IPS DF 19.7 (cell line): ENCODE measurements at places on chromosomes 1 and 21.

DNA sequence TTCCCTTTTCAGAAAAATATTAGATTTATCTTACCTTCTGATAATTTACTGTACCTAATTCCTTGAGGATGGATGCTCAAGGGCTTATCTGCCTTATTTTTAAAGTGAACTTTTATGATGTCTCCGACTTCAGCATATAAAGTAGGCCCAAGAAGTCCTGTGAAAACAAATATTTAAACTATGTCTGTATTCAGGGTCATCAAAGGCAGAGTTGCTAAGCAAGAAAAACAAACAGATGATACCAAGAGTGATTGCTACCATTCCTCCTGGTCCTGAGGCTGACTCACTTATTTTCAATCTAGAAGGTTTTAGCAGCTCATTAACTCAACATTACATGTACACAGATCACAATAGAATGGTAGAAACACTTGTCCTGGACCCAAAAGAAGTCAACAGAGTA lies 14.1 kb downstream of the F5 start:
- DNase-seq, result no peak

GRCh38 chr21:41908829-41909228 lies 29.7 kb upstream of the PRDM15 start:
- no peak for DNase-seq

DNA sequence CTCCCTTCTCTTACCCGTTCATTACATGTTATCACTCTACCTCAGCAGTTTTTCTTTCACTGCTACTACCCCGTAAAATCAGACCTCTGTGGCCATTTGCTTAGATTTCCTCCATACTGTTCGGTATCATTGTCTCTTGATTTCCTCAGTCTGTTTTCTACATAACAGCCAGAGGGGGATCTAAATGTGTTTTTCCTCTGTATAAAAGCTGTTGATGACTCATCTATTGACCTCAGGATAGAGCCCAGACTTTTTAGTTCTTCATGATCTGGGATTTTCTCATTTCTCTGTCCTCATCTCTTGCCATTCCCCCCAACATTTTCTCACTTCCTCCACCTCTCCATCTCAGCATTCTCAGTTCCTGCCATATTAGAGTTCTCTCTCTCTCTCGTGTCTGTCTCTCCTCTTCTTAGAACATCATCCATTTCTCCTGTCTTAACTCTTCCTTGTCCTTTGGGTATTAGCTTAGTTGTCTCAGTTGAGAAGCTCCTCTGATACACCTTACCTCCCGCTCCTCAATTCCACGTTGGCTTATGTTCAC lies 10.5 kb downstream of the OTUD3 start:
- DNase-seq, result no peak

DNA sequence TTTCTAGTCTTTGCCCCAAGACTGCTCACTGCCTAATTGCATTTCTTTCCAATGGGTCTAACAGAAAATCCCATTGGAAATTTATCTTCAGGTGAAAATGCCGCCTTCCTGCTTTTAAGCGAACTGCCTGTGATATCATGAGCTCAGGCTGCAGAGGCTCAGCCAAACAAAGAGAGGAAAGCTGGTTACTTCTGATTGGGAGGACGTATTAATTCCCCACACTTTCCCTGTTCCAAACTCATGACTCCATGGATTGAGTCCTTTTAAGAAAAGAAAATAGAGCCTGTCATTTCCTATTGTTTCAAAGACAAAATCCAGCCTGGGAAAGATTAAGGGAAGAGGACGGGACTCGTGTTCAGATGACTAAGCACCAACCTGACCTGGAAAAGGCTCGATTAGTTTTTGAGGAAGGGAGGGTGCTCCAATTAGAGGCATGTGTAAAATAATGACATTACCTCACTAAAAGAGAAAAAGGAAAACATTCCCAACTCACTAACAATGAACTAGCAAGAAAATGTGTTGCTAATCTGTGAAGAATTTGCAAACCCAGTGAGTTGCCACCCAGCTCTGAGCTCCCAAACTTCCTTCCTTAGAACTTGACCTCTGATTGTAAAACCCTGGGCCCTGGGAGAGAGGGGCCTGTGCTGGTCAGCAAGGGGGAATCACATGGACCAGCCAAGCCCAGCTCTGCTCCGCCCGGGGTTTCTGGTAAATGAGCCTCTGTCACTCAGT lies 61.2 kb downstream of the TCP10L start:
- DNase-seq, result no peak

- no peak for DNase-seq
These were observed 1.8 kb downstream of the NIBAN1 start for GRCh38 chr1:184972315-184973055.

GRCh38 chr1:154179946-154180687 lies 11.8 kb downstream of the TPM3 start:
- DNase-seq, result no peak

DNA sequence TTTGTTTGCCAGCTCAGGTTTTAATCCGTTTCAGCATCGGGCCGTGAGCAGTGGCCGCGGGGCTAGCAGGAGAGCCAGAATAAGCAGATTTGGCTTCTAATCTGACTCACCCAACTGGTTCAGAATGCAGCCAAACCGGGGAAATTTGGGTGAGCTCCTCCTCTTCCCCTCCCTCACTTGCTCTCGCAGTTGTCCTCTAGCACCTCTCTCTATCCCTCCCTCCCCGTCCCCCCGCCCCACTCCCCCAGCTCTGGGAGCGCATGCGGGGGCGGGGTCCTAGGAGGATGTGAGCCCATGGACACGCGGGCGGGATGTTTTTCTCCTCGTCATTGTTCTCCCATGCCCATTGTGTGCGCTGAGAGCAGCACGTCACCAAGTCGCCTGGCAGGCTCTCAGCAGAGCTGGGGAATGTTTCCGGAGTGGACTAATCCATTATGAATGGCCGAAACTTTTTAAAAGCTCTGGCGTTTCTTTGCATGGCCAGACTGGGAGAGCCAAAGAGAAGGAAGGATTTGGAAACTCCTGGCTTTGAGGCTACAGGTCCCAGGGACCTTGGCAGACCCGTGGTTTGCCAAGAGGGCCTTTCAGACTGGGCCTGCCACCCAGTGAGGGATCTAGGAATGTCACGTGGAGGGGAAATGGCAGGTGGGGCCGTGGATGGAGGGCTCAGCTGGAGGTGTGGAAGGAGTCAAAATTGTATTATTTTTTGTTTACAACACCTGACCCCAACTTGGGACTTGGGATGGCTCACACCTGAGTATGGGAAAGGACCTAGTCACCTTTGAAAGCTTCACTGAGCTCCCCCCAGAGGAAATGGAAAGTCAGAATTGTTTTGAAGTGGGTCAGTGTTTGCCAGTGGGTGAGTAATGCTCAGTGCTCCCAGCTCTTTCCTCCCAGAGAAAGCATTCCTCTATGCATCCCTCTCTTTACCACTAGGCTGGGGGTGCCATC lies 39.2 kb downstream of the CDK18 start:
- peak; percentile 67 for DNase-seq

- no peak for DNase-seq
These were observed 66.1 kb downstream of the TTC3 start for GRCh38 chr21:37139154-37139553.

GRCh38 chr21:17488620-17489019 lies 24.2 kb upstream of the CXADR start:
- DNase-seq, result no peak

DNA sequence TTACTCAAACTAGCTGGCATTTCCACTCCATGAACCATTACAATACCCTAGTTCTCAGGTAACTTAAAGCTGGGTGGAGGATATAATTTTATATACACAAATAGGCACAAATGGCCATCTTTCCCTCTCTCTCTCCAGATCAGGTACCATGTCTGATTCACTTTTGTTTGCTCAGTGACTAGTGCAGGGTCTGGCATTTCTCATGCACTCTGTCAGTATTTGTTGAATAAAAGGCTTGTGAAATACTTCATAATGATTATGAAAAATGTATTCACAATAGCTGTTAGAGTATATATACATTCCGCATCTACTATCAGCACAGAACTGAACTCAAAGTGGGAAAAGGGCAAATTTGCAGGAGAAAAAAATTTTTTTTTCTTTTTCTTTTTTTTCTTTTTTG lies 510.2 kb upstream of the USP24 start:
- DNase-seq, result no peak

DNA sequence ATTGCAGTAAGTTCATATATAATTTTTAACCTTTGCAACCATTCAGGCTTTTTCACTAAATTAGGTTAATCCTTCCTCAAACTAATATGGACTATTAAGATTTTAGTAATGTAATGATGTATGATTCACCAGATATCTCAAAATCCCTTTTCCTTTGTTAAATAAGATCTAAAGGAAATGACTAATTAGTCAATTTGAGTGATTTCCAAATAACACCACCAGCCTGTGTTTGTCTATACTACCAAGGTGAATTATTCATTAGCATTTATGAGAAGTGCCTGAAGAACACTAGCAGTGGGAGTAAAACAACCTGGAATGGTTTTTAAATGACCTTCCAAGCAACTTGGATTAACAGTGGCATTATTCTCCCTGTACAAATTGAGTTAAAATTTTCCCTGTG lies 670.6 kb upstream of the PKN2 start:
- DNase-seq, result no peak

DNA sequence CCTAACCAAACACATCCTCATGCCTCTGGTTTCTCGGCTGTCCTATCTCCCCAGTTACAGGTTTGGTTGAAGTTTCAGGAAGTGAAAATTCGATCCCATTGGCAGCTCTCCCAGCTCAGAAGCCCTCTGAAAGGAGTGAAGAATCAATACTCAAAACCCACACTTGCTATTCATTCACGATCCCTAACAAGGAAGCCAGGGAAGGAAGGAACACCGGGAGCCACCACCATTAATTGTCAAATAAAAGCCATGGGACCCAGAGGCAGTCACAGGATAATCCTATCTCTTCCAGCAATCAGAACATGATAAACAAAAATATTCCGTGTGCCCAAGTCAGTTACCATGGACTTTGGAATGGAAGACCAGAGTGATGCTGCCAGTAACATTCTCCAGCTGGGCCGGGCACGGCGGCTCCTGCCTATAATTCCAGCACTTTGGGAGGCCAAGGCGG lies 7.0 kb downstream of the TMPRSS2 start:
- no peak for DNase-seq

DNA sequence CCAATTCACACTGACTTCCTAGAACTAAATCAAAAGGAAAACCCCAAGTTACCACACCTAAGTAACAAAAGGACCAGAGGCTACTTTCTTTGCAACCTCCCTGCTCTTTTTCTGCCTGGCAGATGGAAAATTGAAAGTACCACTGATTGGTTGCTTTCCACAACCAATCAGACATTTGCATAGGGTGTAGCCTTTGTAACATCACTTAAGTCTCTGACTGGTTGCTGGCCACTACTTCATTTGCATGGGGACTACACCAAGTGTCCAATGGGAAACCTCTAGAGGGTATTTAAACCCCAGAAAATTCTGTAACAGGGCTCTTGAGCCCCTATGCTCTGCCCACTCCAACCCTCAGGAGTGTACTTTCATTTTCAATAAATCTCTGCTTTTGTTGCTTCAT lies 365.0 kb downstream of the LTN1 start:
- no peak for DNase-seq

GRCh38 chr1:4488018-4488417 lies 166.4 kb upstream of the AJAP1 start:
- DNase-seq, result no peak

DNA sequence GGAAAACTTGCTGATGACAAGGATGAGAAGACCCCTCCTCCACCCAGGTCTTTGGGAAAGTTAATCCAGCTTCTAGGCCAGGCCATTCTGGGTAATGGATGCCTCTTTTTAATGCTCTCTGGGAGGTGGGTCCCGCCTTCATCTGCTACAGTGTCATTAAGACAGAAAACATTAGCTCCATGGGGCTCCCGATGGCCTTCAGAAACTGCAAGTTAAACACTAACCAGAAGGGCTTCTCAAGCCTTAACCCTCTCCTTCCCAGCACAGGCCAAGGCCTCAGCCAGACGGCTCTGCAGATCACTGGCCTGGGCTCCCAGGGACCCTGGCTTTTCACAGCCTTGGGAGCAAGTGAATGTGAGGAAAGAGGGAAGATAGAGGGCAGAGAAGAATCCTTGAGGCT lies 364.9 kb downstream of the MATN1 start:
- no peak for DNase-seq

GRCh38 chr1:193367863-193368262 lies 181.4 kb upstream of the B3GALT2 start:
- DNase-seq, result no peak

DNA sequence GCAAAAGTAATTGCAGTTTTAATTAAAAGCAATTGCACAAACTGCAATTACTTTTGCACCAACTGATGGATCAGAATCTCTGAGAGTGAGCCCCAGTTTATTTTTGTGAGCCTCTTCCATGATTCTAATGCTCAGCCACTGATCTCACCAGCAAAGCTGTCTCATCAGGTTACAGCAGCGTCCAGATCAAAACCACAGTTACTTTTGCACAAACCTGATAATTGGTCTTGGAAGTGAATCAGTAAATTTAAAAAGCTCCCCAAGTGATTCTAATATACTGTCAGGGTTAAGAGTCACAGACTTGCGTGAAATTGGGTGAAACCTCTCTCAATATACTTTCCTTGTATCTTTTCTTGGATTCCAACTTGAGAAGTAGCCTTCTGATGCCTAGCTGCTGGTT lies 13.5 kb upstream of the CR2 start:
- no peak for DNase-seq

DNA sequence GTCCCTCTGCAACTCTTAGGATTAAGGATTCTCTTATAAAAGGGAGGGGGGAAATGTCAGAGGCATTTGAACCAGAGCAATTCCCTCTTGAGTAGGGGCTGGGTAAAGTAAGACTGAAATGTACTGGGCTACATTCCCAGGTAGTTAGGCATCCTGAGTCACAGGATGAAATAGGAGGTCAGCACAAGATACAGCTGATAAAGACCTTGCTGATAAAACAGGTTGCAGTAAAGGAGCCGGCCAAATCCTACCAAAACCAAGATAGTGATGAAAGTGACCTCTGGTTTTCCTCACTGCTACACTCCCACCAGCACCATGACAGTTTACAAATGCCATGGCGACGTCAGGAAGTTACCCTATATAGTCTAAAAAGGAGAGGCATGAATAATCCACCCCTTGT lies 14.3 kb upstream of the COX20 start:
- no peak for DNase-seq

DNA sequence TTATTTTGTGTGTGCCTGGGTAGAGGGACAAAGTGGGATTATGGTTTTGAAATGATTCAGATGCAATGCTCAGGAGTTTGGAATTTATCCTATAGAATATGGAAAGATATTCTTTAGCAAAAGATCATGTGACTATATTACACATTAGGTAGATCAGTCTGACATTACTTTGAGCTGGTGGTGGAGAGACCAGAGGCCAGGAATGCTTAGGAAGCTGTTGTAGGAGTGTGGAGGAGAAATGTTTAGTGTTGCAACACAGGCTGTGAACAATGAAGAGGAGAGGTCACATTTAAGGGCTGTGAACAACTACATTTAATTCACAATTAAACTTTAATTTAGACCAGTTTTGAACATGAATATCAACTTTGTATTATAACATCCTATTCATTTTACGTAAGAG lies 45.3 kb upstream of the PODN start:
- DNase-seq, result no peak

DNA sequence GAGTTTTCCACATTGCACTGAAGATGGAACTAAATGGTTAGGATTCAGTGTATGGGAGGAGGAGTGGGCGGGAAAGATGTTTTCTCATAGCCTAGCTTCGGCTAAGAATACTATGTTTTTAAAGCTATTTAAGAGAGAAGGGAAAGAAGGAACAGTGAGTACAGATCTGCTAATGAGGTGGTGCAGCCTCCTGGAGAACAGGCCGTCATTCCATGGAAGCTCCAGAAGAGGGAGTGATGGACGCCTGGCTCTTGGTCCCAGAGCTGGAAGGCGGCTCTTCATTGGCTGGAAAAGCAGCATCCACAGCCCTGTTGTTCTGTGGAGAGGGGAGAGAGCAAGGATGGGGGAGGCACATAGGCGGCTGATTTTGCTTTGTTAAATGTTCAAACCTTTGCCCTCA lies 6.9 kb downstream of the CAMK1G start:
- no peak for DNase-seq
